ENCODE measurements at places on chromosomes 11 and 22.

- DNase-seq = no peak
Observed at GRCh38 chr22:20430720-20431510, 6.7 kb downstream of the SCARF2 start.

DNA sequence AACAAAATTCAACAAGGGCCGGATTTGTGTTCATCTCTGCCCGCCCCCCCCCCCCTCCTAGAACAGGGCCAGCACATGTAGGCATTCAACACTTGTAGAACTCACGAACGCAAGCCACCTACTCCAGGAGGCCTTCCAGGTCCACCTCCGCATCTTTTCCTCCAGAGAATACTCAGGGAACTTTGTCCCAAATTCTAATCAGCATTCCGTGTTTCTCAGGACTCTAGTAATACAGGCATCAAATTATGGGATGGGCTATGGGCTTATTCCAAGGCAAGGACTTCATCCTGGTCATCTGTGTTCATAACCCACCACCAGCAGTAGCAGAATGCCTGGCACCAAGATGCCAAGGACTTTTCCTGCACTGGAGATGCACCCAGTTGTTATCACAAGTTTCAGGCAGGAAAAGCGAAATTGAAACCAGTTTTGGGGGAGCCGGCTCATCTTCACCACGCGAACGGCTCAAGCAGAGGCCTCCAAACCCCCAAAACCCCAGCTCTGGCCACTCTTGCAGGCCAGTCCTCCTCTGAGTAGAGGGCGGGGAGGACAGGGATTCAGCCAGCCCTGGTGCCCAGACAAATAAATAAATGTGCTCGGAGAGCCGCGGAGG is 462 bp downstream of the UBE2L6 start:
- DNase-seq = no peak

DNA sequence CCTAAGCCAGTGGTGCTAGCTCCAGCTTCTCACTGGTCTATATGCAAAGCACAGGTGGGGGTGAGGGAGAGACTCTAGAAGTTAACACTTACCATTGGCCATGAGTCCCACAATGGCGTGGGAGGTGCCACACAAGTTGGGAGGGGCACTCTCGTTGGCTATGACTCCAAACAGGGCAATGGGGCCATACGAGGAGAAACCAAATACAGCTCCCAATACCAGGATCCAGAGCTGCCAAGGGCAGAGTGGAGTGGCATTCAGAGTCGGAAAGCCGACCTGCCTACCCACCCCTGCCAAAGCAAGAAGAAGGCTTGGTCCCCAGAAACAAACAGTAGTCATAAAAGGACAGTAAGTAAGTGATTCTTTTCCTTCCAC is 5.6 kb downstream of the SLC37A4 start:
- no peak for DNase-seq

GRCh38 chr11:65972116-65972515 is 10.6 kb downstream of the SART1 start:
- no peak for DNase-seq

DNA sequence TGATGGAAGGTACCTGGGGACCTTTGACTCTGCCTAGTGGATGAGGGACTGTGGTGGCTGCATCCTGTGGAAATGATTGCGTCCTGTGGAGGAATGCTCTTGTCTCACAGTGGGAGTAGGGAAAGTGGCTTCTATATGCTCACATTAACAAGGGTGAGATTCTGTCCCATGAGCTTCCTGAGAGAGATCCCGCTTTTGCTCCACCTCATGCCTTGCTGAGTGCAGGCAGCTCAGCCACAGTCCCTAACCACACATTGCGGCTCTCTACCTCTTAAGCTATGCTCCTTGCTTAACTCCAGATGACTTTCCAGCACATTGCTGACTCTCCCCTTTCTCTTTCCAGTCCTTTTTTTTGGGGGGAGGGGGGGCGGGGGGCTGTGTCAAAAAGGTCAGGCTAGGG is 45.0 kb downstream of the TEAD1 start:
- no peak for DNase-seq

- DNase-seq = no peak
Observed at GRCh38 chr11:44885919-44886789, 64.5 kb downstream of the TP53I11 start.
